Thymus (tissue), 14 donors: ENCODE measurements at places on chromosomes 12 and 14.

DNA sequence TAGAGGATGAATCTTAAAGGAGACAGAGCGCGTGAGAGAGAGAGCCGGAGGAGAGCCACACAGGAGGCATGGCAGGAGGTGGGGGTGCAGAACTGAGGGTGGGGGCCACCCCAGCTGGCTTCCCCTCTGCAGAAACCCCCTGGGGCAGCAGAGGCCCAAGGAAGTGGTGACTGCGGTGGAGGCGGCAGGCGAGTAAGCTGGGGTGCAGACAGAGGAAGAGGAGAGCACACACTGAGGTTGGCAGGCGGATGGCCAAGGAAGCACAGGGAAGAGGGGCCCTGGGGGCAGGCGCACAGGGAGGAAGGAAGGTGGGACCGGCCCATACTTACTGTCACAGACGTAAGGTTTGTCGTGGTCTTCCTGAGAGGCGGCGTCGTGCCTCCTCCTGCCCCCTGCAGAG, 179.8 kb downstream of the DPF3 start:
- DNase-seq, result no peak
- no peak overlapping the region for H3K4me3 ChIP-seq
- no peak overlapping the region for H3K27ac ChIP-seq
- H3K4me1 ChIP-seq, result peaks cover 30% of the 10 kb centered on the region
- no peaks in the 10 kb centered on the region for H3K27me3 ChIP-seq

GRCh38 chr12:92537290-92537960, 165.4 kb upstream of the PLEKHG7 start:
- H3K36me3 ChIP-seq, result no peaks in the 10 kb centered on the region
- H3K27me3 ChIP-seq, result no peaks in the 10 kb centered on the region
- H3K27ac ChIP-seq, result no peak overlapping the region

- H3K36me3 ChIP-seq, result no peaks in the 10 kb centered on the region
- no peak overlapping the region for H3K4me3 ChIP-seq
- H3K4me1 ChIP-seq, result no peaks in the 10 kb centered on the region
- H3K27me3 ChIP-seq, result no peaks in the 10 kb centered on the region
- H3K27ac ChIP-seq, result no peak overlapping the region
Measured at GRCh38 chr12:46692606-46693005, 133.2 kb downstream of the SLC38A4 start.

GRCh38 chr12:27571463-27571862, 47.5 kb downstream of the PPFIBP1 start:
- DNase-seq, result no peak
- H3K27ac ChIP-seq, result no peak overlapping the region
- H3K27me3 ChIP-seq, result no peaks in the 10 kb centered on the region
- H3K4me1 ChIP-seq, result no peaks in the 10 kb centered on the region
- H3K4me3 ChIP-seq, result no peak overlapping the region

- H3K4me3 ChIP-seq, result no peak overlapping the region
- H3K27me3 ChIP-seq, result peaks cover 4% of the 10 kb centered on the region
- H3K4me1 ChIP-seq, result no peaks in the 10 kb centered on the region
- no peak overlapping the region for H3K27ac ChIP-seq
Measured at GRCh38 chr14:95699412-95699811, 13.2 kb downstream of the TCL1B start.

DNA sequence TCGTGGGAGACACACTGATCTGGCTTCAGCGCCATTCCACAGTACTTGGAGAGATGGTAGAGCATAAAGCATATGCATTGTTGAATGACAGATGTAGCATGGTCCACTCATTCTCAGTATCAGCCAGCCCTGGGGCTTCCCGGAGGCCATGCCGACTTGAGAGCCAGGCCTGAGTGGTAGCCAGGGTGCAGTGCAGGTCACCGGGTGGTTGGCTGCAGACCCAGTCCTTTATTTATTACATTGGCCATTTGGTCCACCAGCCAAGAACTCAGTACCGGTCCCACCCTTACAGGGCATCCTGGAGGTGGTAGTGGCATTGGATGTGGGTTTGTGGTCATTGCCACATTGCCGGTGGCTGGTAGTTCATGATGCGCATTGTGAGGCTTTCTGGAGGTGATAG, 121.6 kb upstream of the RTL1 start:
- no peaks in the 10 kb centered on the region for H3K27me3 ChIP-seq
- H3K4me1 ChIP-seq, result no peaks in the 10 kb centered on the region
- H3K4me3 ChIP-seq, result no peak overlapping the region
- no peak overlapping the region for H3K27ac ChIP-seq
- DNase-seq, result no peak
